SIG-M5 (cell line): ENCODE measurements at places on chromosomes 3 and 15.
A peak's percentile ranks its signal among the peaks of the same experiment; 100 is the strongest.

DNA sequence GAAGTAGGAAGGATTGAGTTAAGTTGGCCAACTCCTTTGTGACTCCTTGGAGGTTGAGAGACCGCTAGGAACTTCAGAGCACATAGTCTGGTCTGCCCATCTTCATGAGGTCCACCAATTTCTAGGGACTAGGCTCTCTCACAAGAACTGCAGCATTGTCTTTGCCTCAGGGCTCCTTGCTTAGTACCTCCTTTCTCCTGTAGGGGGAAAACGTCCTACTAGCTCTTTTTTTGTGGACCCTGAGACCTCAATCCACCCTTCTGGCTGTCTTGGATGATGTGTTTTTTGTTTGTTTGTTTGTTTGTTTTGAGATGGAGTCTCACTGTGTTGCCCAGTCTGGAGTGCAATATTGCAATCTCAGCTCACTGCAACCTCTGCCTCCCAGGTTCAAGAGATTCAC, 21.6 kb downstream of the REC114 start:
- DNase-seq: no peak

DNA sequence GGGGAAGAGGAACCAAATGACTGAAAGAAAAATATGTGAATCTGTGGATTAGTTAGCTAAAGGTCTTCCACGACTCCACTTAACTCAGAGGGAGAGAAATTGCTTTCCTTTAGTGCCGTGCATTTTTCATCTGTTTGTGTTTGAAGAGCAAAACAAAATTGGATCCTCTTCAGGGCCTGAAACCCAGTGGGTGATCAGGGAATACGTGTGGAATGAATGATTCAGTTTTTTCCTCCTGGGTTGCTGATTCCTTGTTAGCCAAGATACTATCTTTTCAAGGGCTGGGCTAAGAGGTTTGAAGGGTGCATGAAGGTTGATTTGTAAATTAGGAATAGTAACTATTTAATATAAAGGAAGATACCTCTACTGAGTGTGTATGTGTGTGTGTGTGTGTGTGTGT, 61.0 kb downstream of the TPRG1 start:
- DNase-seq: no peak

- DNase-seq: no peak
Observed at GRCh38 chr15:65066001-65066634, 1.7 kb downstream of the RASL12 start.

- no peak for DNase-seq
Observed at GRCh38 chr15:56948000-56948763, 29.7 kb downstream of the TCF12 start.

GRCh38 chr15:58777107-58777506, 6.0 kb downstream of the MINDY2 start:
- no peak for DNase-seq

DNA sequence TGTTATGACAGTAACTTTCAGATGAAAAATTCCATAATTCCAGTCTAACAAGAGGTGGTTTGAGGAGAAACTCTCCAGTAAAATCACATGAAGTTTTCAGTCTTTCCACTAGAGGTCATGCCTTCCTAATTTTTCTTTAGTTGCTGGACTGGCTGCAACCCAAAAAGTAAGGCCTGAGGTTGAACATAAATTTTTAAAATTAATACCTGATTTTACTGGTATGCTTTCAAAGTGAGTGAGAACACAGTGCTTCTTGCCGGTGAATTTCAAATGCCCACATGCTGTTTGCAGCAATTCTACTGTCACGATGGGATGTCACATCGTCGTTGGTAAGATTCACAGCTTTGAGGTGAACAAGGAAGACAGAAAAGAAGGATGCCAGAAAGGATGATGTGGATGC, 89.0 kb upstream of the FGF12 start:
- DNase-seq: no peak

DNA sequence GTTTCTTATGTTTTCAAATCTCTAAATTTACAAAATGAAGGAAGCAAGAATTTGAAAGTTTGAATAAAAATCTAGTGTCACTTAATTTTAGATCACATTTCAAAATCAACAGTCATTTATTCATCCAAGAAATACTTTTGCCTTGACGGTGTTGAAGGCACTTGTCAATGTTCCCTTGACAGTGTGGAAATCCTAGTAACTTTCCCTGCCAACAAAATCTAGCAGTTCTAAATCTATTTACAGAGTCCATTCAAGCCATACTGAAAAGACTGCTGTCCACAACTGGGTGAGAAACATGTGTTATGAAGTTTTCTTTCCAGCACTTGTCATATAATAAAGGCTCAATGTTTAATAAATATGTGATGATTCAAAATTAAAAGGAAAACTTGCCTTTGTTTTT, 8.6 kb upstream of the MAP2K5 start:
- DNase-seq: no peak

DNA sequence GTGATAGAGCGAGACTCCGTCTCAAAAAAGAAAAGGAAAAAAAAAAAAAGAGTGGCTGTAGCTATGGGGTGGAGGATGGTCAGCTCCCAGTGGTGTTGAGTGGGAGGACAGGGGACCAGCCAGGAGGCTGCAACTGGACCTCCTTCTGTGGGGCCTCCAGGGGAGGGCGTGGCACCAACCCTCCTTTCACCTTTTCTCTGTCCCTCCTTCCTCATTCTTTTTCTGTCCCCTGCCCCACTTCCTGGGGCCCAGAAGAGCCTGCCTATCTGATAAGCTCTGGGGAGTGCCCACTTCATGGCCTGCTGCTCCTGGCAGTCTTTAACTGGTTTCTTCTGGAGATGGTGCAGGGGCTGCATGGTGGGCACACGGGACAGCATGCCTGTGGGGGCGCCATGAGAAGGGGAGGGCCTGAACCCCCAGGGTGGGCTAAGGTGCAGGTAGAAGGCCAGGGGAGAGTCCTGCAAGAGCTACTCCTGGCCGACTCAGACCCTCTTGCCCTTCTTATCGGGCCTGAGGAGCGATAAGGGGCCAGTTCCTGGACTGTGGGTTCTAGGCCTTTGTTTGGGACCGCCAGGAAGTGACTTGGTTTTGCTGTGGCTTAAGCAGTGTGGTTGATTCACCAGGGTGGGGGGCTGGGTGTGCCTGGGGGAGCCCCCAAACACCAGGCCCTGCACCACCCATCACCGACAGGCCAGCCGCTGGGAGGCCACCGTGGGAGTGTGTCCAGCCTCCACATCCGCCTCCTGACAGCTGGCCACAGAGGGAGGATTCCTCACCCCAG, 49.4 kb upstream of the FLNB start:
- no peak for DNase-seq

- no peak for DNase-seq
Observed at GRCh38 chr15:91561371-91562100, 292.0 kb upstream of the SLCO3A1 start.

GRCh38 chr15:79943820-79944219, 27.2 kb downstream of the BCL2A1 start:
- DNase-seq: no peak

GRCh38 chr3:136942803-136943202, 15.0 kb upstream of the IL20RB start:
- no peak for DNase-seq

- peak; percentile 6 for DNase-seq
Observed at GRCh38 chr15:52749258-52749657, 40.9 kb downstream of the ONECUT1 start.

DNA sequence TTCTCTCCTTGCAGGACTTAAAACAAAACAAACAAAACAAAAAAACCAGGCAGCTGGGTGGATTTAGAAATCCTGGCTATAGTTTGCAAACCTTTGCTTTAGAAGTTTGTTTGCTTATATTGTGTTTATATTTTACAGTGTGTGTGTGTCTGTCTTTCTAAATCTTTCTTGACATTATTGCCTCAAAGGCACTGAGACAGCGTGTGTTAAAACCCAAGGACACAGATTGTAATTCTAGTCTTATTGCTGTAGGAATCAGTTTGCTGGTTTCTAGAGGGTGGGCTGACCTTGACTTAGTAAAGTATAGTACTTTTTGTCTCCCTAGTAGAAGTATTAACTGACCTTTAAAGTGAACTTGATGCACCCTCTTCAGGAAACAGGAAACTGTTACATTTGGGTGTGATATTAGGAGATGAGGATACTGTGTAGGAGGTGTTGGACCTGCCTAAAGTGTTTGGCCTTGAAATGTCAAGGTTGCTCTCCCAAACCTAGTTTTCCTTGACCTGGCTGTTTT, 71.0 kb downstream of the TCF12 start:
- no peak for DNase-seq

GRCh38 chr3:182436547-182436946, 356.8 kb upstream of the ATP11B start:
- DNase-seq: no peak

- no peak for DNase-seq
Observed at GRCh38 chr15:81157939-81158223, 23.8 kb downstream of the CFAP161 start.

- no peak for DNase-seq
Observed at GRCh38 chr3:36695769-36696137, 68.6 kb downstream of the DCLK3 start.

- no peak for DNase-seq
Observed at GRCh38 chr3:134666052-134666451, 15.2 kb upstream of the KY start.

DNA sequence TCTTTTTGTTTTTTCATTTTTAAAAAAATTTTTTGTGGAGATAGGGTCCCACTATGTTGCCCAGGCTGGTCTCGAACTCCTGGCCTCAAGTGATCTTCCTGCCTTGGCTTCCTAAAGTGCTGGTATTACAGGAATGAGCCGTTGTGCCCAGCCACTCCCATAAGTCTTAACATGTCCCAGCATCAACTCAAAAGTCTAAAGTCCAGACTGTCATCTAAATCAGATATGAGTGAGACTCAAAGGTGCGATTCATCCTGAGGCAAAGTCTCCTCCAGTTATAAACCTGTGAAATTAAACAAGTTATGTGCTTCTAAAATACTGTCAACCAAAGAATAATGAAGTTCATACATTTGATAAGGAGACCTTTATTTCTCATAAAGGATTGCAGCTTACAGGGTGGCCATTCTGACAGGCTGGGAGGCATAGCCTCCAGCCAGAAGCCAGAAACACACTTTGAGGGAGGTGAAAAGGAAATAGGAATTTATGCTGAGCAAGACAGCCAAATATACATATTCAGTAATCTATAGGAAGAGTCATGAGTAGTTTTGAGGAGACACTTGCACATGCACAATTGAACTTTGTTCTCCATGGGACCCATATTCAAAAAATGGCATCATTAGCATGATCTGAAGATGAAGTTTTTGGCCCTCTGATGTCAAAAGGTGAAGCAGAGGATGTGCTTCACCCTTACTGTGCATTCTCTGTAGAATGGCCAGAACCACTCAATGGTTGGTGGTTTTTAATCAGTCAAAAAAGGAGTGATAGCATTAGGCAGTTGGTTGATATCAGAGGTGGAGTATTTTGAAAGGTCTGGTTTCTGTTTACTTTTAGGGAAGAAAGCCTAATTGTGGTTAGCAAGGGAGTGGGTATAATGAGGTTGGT, 11.0 kb upstream of the ZNF662 start:
- DNase-seq: no peak

DNA sequence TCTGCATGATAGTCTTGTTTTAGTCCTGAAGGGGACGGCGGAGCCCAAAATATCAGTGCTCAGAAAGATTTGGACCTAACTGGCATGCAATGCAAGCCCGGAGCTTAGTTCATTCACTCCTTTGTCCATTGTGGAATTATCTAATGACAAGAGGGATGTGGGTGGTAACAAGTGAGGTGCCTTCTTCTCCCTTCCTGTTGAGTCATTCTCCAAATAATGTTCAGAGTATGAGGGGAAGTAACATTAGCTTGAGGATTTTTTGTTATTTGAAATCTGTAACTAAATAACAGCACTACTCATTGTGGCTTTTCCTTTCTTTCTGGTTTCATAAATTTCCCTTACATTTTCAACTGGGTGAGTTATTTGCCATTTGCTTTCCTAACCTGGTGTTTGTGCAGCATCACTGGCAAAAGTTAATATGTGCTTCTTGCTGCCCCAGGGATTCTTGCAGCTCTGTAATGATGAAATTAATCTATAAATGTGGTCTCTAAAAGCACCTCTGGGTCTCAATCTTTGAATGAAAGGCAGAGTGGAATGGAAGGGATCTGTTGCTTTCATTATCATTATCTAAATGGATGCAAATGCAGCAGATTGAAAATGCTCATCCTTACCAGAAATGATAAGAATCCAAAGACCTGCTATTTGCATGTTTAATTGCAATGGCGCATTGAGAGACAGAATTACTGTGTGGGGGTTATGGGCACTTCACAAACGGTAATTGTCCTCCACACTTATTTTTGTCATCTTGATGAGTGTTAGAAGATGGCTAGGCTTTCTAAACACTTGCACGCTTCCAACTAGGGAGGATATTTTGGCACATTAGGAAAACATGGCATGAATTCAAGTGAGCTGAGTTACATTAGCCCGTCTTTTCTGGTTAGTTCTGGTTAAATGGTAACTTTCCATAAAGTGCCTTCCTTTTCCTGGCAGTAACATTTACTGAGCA, 89.9 kb upstream of the MITF start:
- no peak for DNase-seq

DNA sequence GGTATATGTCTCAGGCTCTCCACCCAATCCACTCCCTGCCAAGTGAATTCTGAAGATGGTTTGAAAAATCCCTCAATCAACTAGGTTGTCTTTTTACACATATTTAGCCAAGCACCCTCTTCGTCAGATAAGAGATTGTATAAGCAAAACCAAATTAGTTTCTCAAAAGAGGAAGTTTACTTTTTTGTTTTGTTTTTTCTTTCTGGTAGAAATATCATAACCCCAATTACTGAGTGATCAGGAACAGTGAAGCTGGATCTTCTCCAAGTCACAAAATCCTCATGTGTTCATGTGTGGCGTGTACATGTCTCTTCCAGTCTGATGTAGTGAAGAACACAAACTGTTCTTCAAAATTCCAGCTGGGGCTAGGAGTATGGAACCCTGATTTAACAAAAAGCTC, 180.6 kb downstream of the FOXP1 start:
- DNase-seq: no peak

DNA sequence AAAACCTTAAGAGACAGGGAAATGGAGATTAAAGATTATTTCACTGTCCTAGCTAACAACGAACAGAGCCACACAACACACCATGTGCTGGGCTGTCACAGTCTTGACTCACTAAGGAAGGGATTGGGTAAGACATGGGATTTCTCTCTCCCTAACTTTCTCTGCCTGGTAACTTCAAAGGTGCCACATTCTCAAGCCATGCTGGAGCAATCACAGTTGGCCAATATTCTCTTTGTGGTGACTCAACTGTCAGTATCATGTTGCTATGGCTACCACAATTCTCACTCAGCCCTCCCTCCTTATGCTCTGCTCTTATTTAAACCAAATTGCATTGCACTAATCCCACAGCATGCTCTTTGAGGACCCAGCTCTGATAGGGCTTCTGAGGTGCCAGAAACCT, 74.0 kb downstream of the OXNAD1 start:
- no peak for DNase-seq

DNA sequence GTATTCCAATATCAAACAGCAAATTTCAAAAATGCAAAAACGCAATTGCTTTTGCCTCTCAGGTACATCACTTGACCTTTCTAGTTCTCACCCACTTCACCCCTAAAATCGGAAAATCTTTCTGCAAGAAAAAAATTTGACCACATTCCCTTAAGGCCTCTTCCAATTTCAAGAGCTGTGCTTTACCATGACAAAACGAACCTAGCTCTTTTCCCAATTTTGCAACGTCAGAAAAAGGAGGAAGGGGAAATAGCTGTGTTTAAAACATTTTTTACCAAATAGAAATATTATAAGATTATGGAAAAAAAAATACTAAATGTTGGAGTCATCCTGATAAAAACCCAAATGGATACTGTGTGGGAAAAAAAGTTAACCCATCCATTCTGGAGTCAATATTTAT, 1.1 kb upstream of the NR2C2 start:
- no peak for DNase-seq

GRCh38 chr3:23752126-23752525, 53.6 kb upstream of the UBE2E1 start:
- DNase-seq: no peak
